Panc1 (cell line): ENCODE measurements at places on chromosomes 5 and 9.

DNA sequence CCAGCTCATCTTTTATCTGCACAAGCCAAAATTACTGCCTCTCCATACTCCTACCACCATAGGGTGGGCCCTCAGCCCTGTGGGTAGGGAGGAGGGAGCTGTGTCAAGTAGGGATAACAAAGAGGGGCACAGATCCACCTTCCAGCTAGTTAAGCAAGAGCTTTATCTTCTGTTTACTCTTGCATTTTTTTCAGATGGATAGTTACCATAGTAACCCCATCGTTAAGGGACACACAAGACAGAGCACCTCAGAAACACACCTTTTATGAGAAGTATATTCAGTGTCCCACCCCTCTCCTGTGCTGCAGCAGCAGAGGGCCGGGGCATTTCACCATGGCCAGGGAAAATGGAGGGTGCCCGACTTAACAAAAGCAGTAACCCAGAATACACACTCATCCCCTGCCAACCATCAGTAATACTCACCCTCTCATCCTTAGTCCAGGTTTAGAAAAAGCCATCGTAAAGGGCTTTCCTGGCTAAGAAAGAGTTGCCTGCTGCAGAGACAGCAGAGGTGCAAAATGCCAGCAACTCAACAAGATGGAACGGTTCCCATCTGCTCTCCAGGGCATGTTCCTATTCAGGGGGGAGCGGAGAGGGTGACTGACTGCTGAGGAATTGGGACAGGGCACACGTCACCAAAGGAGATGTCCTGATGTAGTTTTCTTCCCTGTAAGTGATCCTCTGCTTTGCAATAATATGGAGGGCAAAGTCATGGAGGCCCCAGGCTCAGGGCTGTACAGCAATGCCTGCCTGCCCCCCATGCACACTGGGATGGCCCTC is 25.1 kb downstream of the MACROH2A1 start:
- no peak for DNase-seq

DNA sequence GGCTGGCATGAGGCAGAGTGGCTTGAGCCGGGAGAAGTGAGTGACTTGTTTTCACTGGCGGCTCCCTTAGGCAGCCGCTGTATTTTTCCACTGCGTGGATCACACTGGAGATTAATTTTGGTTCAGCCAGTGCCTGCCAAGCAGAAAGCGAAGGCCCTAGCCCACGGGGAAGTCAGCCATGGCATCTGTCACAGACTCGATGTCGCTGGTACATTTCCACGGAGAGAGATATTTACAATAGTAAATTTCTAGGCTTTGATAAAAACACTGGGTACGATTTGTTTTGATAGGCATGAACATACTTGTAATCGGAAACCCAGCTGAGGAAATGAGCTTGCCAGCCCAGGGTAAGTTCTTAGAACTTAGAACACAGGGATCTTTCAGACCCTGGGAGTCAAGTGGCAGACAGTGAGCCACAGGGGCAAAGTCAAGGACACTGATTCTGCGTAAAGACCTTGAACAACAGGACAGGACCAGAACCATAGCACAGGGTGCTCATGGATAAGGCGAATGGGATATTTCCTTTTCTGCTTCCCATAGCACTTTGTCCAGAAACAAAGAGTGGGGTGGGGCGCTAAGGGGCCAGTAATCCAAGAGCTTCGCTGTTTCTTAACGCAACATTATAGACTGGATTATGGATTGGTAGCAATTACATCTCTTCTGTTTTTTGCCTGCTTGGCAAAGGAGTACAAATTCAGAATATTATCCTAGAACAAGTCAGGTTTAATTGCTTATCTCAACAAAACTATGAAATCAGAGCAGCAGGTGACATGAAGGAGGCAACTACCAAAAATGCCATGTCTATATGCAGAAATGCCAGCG is 4.5 kb downstream of the DUSP1 start:
- peak; percentile 71 for DNase-seq

- no peak for DNase-seq
Observed at GRCh38 chr9:15606643-15607472, 54.0 kb downstream of the CCDC171 start.

DNA sequence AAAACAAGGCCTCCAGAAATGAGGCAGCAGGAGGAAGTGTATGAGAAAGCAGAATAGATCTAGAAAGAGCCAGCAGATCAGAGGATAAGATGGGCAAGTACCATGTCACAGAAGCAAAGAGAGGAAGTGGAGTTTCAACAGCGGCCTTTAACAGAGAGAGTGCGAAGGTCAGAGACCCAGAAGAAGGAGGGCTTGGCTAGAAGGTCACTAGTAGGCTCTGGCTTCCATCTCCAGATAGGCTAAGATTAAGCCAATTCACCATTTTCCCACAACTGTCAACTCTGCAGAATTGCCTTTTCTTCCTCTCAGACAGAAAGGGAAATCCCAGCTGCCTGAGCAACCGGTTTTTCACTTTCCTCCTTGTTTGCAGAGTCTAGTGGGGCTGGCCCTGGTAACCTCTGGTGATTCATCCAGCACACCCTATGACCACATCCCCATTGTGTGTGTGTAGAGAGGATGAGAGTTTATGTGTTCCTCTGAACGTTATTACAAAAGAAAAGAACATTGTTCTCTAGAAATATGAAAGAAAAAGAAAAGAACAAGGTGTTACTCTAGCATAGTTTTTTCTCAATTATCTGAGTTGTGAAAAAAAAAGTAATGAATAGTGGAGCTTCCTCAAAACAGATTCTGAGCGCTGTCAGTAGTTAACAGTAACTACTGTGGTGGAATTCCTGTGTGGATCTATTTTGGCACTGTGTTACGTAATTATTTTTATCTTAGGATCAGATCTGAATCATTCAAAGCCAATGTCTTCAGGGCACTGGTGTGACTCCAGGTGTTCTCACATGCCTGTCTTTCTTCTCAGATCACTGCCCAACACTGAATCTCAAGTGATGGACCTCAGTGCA is 220.4 kb downstream of the ARRDC3 start:
- peak; percentile 76 for DNase-seq

GRCh38 chr9:133147412-133148198 is 16.1 kb downstream of the GBGT1 start:
- DNase-seq: peak; percentile 52

GRCh38 chr5:122296871-122297270 is 15.2 kb upstream of the SNCAIP start:
- DNase-seq: no peak

DNA sequence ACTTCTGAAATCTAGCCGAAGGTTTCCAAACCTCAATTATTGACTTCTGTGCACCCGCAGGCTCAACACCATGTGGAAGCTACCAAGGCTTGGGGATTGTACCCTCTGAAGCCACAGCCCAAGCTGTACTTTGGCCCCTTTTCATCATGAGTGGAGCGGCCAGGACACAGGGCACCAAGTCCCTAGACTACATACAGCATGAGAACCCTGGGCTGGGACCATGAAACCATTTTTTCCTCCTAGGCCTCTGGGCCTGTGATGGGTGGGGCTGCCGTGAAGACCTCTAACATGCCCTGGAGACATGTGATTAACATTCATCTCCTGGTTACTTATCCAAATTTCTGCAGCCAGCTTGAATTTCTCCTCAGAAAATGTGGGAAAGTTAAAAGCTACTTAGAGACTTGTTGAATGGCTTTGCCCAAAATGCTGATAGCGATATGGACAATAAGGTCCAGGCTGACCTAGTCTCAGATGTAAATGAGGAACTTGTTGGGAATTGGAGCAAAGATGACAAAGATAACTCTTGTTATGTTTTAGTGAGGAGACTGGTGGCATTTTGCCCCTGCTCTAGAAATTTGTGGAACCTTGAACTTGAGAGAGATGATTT is 34.1 kb upstream of the CPLANE1 start:
- no peak for DNase-seq

- no peak for DNase-seq
Observed at GRCh38 chr5:23703940-23704855, 196.8 kb downstream of the PRDM9 start.

GRCh38 chr5:1056611-1057484 is 48.2 kb downstream of the NKD2 start:
- no peak for DNase-seq

DNA sequence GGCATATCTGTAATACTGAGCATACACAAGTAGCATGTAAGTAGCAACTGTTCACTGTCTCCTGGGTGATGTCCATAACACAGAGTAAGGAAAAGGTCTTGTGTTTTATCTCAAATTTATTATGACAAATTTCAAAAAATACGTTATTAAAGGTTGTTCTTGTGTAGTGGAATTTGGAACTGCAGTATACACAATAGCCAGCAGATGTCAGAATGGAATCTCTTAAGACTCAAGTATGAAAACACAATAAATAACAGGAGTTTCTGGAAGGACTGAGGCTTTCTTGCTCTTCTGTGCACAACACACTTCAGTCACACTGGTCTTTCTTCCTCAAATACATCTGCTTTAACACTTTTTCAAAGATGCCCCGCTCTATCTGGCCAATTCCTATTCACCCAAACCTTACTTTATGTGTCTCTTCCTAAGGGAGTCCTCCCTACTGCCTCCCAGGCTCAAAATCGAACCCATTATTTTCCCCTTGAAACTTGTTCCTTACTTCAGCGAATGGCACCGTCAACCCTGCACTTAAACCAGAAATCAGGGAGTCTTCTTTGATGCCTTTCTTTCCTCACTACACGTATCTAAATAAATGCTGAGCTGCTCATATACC is 6.5 kb upstream of the FBXO10 start:
- DNase-seq: peak; percentile 67

DNA sequence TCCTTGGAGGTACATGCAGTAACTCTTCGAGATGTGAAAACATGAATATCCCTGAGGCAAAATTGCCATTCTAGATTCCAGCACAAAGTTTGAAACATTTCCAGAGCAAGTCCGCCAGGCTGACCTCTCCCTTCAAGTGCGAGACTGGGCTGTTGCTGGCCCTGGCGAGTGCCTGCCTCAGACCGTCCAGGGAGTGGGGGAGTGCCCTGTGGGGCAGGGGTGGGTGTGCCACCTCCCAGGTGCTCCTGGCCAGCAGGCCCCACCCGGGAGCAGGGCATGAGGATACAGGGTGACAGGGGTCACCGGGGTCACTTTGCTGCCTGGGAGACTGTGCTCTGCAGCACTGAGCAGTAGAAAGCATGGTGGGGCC is 199.9 kb downstream of the AOPEP start:
- no peak for DNase-seq

DNA sequence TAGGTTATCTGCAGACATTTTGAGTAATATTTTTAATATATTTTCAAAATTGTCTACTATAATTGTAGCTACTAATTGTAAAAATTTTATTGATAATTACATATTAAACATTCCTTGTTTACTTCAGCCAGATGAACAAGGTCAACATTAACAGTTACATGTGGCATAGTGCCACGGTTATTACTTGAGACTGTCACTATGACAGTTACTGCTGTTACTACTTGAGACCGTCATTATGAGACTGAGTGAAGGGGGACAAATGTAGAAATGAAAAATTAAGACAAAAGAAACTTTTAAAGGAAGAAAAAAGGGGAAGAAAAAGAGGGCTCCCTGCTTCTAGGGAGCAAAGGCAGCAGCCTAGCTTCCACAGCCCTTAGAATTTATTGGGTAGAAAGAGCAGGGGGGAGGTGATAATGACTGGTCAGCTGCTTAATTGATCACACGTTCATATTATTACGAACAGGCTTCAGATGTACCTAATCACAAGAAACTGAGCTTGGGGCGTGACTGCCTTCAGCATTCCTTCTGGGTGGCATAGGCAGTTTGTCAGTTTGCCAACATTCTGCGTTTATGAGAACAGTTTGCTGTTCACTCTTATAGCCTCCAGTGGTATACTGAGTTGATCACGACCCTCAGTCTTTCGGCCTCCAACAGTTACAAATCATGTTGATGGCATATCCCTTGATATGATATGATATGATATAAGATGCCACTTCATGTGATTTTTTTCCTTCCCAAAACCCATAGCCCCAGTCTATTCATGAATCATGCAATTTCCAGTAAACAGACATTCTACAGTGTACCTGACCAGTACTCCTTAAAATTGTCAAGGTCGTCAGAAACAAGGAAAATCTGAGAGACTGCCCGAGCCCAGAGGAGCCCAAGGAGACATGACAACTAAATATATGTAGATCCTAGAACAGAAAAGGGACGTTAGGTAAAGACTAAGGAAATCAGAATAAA is 13.1 kb downstream of the MARCHF6 start:
- DNase-seq: no peak

DNA sequence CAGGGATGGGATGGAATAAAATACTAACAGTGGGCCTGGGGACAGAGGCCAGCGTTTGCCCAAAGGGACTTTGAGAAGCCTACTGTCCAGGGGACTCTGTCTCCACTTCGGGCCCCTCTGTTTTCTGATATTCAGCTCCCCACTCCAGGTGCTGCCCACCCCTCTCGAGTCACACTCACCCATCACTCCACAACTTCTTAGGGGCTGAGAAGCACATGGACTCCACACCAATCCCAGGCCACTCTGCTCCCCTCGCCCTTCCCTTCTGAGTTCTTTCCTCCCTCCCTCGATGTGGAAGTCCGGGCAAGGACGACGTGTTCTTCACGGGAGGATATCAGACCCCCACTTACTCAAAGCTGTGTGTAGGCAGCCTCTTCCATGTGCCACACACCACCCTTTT is 124.5 kb downstream of the BARX1 start:
- no peak for DNase-seq

DNA sequence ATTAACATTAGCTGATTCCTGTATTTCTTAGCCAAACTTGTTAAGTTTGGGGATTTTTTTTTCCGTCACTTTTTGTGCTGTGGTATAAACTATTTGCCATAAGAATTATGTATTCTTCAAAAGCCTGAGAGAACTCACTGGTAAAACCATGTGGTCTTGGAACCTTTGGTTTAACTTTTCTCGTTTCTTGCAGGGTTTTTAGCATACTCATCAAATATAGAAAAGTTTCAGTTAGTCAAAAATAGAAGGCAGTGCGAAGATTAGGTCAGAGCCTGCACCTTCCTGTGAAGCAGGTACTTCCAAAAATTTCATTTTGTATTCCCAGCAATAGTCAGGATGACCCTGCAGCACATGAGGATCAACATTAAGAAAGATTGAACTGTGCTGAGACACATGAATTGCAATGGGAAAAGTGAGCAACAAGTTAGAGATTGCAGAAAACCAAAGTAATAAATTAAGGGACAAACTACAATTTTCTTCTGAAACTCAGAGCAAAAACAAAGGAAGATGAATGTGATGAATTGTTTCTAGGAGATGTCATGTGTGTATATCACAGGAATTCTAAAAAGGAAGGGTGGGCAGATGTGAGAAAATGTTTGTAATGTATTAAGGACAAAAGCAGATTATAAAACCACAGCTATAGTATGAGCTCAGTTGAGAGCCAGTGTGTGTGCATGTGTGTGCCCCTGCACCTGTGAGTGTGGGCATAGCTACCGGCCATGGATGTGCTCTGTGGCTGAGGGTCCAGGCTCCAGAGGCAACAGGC is 102.2 kb downstream of the ANGPTL2 start:
- no peak for DNase-seq

GRCh38 chr9:95012902-95013301 is 286.4 kb downstream of the AOPEP start:
- no peak for DNase-seq

DNA sequence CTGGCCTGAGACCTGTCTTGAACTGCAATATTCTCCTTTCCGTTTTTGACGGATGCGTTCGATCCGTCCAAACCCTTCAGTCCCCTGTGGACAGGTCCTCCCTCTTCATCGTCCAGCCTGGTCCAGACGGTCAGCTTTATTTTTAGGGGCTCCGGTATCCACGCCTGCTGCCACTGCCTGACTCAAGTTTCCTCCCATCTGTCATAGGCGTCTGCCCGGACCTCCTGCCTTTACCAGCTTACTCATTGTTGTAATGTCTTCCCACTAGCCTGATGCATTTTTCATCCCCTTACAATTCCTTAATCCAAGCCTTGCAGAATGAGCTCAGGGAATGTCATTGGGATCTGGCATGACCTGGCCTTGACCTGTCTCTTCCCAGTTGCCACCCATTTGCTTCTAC is 145.8 kb downstream of the TENT4A start:
- no peak for DNase-seq
